ENCODE measurements at places on chromosomes 2 and 18.

DNA sequence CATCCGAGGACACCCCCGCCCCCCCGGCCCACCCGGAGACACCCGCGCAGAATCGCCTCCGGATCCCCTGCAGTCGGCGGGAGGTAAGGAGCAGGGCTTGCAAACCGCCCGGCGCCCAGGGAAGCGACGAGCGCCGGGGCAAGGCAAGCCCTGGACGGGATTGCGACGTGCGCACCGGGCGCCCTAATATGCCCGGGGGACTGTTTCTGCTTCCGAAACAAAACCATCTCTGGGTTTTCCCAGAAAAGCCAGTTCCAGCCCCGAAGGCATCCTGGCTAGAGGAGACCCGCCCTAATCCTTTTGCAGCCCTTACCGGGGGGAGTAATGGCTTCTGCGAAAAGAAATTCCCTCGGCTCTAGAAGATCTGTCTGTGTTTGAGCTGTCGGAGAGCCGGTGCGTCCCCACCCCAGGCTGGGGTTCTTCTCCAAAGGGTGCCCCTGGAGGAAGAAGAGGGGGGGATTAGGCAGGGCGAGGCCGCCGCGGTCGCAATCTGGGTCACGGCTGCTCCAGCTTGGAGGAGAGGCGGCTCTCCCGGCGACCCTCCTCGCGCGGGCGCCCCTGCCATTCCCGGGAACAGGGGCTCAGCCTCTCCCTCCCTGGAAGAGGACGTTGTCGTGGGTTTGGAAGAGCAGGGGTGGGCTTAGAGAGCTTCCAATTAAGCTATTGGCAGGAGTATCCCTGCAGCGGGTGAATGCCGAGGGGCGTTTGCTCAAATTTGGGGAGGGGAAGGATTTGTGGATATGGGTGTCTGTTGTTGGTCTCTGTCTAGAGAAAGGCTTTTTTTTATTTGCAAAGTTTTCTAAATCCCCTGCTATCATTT is 521 bp downstream of the MYCN start:
- DNase-seq, result no peak

GRCh38 chr2:28296243-28296642 is 96.4 kb upstream of the FOSL2 start:
- no peak for DNase-seq

- no peak for DNase-seq
Observed at GRCh38 chr2:231819447-231820042, 33.3 kb downstream of the COPS7B start.

GRCh38 chr2:198641161-198641560 is 816.6 kb downstream of the SATB2 start:
- DNase-seq, result no peak

DNA sequence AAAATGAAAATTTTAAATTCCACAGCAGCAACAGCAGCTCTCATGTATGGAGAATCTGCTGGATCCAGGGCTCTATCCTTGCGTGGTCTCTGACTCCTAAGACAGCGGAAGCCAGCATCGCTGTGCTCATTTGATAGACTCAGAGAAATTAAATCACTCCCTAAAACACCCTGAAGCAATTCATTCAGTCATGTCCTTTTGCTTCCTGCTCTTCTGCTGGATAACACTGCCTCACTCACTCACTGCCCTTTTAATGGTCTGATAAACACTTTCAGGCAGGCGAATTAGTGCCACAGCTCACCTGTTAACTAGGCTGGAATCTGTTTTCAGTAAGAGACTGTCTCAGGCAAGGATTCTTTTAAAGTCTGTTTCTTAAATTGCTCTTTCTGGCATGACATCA is 10.0 kb downstream of the WIPF1 start:
- DNase-seq, result no peak

DNA sequence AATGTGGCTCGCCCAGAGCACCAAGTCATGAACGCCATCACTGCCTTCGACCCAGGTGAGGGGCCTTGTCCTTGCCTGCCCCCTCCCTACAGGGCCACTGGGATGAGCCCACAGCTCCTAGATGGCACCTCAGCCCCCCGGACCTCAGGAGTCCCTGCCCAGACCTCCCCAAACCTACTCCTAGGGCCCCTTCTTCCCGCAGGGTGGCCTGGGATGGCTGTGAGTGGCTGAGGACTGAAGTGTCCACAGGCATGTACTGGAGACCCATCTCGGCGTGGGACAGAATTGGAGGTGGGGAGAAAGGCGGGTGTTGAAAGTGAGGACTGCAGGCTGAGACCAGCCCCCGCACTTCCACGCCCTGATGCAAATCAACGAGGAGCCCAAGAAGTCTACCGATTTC is 2.8 kb upstream of the TUBB6 start:
- DNase-seq, result no peak

DNA sequence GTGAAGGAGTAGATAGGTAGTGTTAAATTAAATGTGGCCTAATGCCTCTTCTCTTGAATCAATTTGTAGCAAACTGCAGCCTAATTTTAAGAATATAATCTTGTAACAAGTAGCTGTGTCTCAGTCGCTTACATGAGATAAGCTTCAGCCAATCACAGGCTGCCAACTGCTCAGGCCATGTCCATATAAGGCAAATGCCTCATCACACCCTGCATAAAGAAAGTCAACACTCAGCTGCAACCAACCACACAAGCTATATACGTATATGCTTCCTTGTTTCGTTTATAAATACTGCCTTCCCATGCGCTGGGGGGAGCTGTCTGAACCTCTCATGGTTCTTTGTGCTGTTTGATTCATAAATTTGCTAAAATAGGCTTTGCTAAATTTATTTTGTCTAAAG is 476.3 kb downstream of the TRIB2 start:
- DNase-seq, result no peak

- peak; percentile 34 for DNase-seq
Observed at GRCh38 chr2:239264838-239265651, 135.8 kb downstream of the HDAC4 start.

GRCh38 chr2:55176094-55176415 is 56.0 kb downstream of the CLHC1 start:
- DNase-seq, result no peak

- DNase-seq, result no peak
Observed at GRCh38 chr2:173898996-173899395, 66.2 kb downstream of the SP3 start.

DNA sequence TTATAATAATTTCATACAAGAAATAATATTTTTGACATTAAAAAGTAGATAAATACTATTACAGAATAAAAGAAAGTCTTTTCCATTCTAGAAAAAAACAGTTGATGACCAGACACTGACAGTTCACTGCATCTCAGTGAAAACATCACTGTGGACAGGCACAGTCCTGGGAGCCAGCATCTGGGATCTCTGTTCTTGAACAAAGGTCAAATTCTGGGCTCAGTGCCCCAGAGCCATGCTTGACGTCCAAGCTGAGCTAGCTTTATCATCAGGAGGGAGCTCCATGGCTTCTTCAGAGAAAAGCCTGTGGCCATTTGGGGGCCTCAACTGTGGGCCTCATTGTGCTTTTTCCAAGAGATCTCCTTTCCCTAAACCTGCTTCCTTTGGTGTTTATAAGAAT is 86.1 kb upstream of the SRD5A2 start:
- DNase-seq, result no peak

DNA sequence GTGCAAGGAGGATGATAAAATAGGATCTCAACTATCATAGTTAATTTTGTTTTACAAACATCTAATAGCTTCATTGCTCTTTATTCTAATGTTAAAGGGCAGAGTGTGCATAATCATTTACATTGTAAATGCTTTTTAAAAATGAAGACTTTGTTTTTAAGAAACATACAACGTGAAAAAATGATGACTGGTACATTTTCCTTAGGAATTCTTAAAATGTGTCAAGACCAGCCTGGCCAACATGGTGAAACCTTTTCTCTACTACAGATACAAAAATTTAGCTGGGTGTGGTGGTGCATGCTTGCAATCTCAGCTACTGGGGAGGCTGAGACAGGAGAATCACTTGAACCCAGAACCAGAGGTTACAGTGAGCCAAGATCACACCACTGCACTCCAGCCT is 179.0 kb downstream of the PDE1A start:
- no peak for DNase-seq

DNA sequence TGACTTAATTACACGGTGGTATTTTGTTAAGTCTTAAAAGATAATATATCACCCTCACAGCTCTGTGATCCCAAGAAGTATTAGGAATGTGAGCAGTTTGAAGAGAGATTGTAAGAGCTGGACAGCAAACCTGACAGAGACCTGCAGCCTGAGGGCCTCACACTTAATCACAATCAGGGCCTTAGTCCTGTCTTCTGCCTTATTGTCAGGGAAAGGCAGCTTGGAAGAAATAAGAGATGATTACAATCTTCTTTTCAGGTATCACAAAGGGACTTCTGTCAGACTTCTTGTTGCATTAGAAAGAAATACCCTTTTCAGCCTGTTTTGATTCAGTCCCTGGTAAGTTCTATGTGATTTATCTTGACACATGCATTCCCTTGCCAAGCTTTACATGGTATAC is 1433.8 kb upstream of the SLC39A10 start:
- DNase-seq, result no peak

GRCh38 chr2:8448824-8449556 is 232.9 kb upstream of the ID2 start:
- DNase-seq, result no peak

DNA sequence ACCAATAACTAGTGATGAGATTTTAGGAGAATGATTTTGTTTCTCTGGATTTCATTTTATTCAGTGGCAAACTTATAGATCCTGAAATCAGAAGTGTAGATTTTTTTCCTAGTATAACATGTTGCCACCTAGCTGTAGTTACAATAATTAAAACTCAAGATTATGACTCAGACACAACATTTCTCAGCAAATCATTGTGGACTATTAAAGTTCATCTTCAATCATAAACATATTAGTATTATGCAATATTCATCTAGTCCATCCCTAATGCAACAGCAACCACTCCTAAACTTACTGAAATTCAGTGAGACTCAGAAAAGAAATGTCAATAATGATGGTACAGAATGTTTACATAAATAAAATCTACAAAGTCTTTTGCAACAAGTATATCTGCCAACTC is 51.3 kb downstream of the USP34 start:
- no peak for DNase-seq

DNA sequence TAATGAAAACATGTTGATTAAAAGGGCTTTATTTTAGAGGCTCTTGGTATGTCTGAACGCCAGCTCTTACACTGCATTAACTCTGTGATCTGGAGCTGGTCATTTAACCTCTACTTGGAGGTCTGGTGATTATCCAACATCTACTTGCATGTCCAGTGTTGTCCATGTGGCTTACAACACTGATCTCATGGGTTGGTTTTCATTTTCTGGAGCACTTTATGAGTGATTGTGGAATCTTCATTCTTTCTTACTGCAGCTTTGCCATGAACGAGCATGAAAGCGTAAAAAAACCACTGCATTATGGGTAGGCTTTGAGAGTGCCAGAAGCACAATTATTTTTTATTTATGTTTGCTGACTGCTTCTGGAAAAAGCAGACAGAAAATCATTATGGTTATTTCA is 4.8 kb downstream of the CCDC195 start:
- DNase-seq, result no peak

DNA sequence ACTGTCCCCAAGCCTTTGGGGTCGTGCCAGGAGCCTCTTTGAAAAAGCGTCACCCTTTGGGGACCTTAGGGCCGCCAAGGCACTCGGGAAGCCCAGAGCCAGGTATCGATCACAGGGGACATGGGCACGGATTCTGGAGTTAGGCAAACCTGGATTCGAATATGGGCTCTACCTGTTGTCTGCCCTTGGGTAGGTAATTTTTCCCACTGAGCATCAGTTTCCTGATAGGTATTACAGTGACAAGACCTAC is 9.3 kb downstream of the TMEM198 start:
- DNase-seq, result no peak

GRCh38 chr2:233240897-233241296 is 10.6 kb upstream of the ATG16L1 start:
- DNase-seq, result no peak

- no peak for DNase-seq
Observed at GRCh38 chr2:221958224-221958623, 340.6 kb downstream of the PAX3 start.

DNA sequence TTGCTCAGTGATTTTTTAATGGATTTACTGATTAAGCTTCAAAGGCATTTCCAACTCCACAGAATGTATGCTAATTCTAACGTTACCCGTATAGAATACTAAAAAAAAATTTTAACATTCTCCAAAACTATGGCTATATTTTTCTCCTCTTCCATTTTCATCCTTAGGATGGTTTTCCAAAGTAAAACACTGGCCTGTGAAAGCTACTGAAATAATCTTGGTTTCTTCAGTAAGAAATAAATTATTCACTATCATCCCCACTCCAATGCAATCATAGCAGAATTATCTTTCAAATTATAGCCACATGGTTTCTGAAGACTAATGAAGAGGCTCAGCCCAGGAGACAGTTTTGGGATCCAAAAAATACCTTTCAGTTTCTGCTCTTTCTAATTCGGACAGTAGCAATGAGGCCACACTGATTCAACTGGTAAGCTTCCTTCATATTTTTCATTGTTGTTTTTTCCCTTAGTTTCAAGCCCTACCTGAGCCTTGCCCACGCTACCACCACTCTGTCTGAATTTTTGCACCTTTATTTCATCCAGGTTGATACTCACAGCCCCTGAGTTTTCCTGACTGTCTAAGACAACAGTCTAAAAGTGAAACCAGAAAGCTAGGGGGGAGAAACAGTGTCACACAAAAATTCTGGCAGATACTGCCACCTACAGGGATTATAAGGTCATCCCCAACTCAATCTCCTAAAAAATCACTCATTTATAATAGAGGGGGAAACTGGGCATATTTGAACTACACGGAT is 887.9 kb downstream of the NRXN1 start:
- no peak for DNase-seq

All from stimulated activated CD8-positive, alpha-beta memory T cell treated with anti-CD3 and anti-CD28 coated beads, Interleukin-15, amount 100 ng/mL, for 1 hour (primary cell).